ENCODE measurements at places on chromosomes 3 and 15. TPM values are rescaled to one million over a fixed set of nuclear protein-coding genes. Genes with fewer than 3 reads are reported as not detected.

- no peaks in the 10 kb centered on the region for H3K36me3 ChIP-seq
- H3K27me3 ChIP-seq = no peaks in the 10 kb centered on the region
- no peak overlapping the region for H3K27ac ChIP-seq
- no peak for DNase-seq
Measured at GRCh38 chr3:108823227-108823626, 641 bp downstream of the TRAT1 start.

Gene GOLGA8K
- not detected for polyA plus RNA-seq

Gene GOLGA8M
- polyA plus RNA-seq = not detected

Gene ATP8B4
- polyA plus RNA-seq = 0.09 TPM

Gene CGNL1
- 0.03 TPM for polyA plus RNA-seq

GRCh38 chr3:187590861-187591576 is 79.2 kb downstream of the SST start:
- no peak overlapping the region for H3K4me3 ChIP-seq
- no peaks in the 10 kb centered on the region for H3K4me1 ChIP-seq
- no peak overlapping the region for H3K27ac ChIP-seq
- H3K27me3 ChIP-seq = peaks cover 1% of the 10 kb centered on the region

DNA sequence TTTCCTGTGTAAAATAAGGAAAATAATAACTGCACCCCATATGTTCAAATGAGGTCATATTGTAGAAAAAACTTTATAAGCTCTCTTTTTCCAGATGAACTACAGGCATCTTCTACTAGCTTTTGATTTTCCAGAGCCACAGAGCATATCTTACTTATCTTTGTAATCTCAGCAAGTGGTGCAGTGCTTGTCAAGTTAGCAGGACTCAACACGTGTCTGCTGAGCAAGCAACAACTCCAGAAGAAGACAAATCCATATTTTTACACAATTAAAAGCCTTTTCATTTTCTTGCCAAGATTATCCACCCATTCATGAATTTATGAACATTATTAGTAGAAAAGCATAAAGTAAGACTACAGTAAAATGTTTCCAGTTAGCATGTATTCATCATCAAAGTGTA is 14.4 kb upstream of the TSC22D2 start:
- DNase-seq = no peak
- no peaks in the 10 kb centered on the region for H3K36me3 ChIP-seq
- H3K4me3 ChIP-seq = no peak overlapping the region
- H3K4me1 ChIP-seq = no peaks in the 10 kb centered on the region
- H3K27ac ChIP-seq = no peak overlapping the region

- no peak overlapping the region for H3K4me3 ChIP-seq
- no peaks in the 10 kb centered on the region for H3K27me3 ChIP-seq
Measured at GRCh38 chr3:66256806-66257205, 36.0 kb downstream of the SLC25A26 start.

DNA sequence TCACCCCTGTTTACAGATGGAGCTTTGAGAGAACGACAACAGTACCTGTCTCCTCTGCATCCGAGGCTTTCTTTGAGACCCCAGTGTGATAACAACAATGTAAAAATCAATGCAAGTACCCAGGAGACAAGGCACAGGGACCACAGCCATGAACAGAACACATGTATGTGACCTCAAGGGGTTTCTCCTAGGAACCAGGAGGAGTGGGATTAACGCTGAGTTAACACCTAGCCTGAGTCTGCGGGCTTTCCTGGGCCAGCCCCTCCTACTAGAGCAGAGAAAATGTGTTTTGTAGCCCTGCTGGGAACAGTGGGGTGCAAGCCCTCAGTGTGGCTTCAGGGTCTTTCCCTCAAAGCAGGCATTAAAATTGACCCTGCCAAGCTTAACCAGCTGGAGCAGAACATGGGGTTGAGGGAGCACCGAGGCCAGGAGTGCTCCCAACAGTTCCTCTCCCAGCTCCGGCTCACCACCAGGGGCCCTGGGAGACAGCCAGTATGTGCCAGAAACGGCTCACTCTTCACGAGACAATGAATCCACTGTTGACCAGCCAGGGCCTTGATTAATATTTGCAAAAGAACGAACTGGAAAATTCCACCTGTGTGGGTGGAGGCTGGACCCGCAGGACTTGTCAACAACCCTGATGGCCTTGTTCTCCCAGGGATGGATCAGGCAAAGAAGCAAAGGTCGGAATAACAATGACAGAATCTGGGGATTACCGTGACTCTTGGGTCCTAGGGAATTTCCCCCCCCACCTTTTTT is 3.6 kb downstream of the CHDH start:
- peaks cover 45% of the 10 kb centered on the region for H3K27me3 ChIP-seq
- no peak overlapping the region for H3K4me3 ChIP-seq
- no peaks in the 10 kb centered on the region for H3K4me1 ChIP-seq
- H3K36me3 ChIP-seq = no peaks in the 10 kb centered on the region

GRCh38 chr3:109685084-109686079 is 348.0 kb upstream of the DPPA4 start:
- no peaks in the 10 kb centered on the region for H3K36me3 ChIP-seq
- H3K4me3 ChIP-seq = no peak overlapping the region
- no peaks in the 10 kb centered on the region for H3K27me3 ChIP-seq
- DNase-seq = peak; percentile 99
- H3K4me1 ChIP-seq = peaks cover 5% of the 10 kb centered on the region

DNA sequence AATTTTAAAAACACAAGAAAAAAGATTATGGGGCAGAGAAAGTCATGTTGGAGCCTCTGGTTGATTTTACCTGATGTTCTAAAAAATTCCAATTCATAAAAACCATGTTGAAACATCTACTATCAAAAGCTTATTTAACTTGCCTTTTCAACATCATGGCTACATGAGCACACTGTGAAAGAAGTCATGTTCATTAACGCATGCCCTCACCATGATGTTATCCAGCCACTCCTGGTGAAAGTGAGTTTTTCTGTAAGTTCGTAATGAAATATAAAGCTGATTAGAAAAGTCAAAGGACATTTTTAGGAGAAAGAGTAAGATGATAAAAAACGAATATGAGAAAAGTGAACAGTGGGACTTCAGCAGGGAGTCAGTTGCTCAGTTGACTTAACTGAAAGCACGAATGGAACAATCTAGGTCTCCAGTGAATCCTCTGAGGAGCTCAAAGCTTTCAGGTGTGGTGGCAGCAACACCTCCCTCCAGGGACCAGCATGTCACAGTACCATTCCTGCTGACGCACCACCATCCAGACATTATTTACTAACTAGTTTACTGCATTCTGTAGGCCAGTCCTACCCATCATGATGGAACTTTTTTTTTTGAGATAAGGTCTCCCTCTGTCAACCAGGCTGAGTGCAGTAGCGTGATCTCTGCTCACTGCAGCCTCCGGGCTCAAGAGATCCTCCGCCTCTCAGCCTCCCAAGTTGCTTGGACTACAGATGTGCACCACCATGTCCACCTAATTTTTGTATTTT is 95.2 kb downstream of the MEIS2 start:
- H3K36me3 ChIP-seq = peaks cover 11% of the 10 kb centered on the region
- H3K27me3 ChIP-seq = no peaks in the 10 kb centered on the region
- no peak overlapping the region for H3K27ac ChIP-seq
- DNase-seq = no peak
- H3K4me3 ChIP-seq = no peak overlapping the region

DNA sequence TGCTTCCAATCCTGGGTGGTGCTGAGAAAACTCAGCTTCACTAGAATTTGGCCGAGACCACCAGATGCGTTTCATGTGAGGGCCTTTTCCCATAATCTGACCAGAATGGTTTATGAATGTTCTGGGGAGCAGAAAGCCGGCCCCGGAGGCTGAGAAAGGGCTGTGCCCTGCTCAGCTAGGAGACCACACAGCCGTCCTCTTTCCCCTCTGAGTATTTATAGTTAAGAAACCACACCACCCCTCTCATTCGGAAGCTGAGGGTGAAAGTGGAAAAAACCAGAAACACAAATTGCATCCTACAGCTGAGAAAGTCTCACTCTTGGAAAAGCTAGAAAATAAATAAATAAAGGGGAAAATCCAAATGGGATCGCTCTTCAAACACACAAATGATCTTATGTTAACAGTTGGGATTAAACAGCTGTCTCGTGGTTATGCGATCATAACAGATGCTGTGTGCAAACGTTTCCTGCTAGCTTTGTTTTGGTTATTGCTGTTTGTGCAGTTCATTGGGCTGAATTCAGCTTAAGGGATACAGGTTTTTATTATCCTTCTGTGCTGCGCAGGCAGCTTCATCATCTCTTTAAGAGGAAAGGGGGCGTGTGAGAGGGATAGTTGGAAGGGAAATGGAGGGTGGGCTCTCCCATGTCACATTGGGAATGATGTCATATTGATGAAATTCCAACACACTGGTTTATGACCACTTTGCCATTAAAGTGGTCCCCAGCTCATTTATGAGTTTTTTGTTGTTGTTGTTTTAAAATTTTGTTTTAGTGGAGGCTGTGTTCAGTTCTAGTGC is 1026.2 kb upstream of the NR2F2 start:
- H3K27ac ChIP-seq = peak overlapping the region; percentile 56
- H3K27me3 ChIP-seq = no peaks in the 10 kb centered on the region
- H3K4me3 ChIP-seq = no peak overlapping the region

GRCh38 chr3:142500211-142500610 is 52.4 kb upstream of the XRN1 start:
- peaks cover 4% of the 10 kb centered on the region for H3K36me3 ChIP-seq
- peak; percentile 16 for DNase-seq
- H3K4me1 ChIP-seq = peaks cover 2% of the 10 kb centered on the region
- H3K27ac ChIP-seq = no peak overlapping the region
- no peaks in the 10 kb centered on the region for H3K27me3 ChIP-seq

DNA sequence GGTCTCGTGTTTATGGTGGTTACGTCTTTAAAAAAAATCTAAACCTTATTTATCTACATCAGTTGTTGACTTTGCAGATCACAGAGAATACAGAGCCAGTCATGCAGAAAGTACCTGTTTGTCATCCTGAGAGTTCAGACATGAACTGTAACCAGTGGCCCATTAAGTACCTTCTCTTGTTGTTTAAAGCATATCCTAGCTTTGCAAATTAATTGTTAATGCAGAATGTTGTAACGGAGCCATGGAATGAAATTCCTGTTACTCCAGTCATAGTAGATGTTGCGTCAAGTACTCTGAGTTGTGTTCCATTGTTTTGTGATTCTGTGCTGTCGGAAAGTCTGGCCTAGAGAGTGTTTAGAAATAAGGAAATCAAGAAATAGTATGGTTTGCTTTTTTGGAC is 205.2 kb downstream of the RBMS3 start:
- no peak overlapping the region for H3K4me3 ChIP-seq
- peak; percentile 77 for DNase-seq
- no peaks in the 10 kb centered on the region for H3K4me1 ChIP-seq

- no peaks in the 10 kb centered on the region for H3K27me3 ChIP-seq
- H3K27ac ChIP-seq = peak overlapping the region; percentile 73
- no peak for DNase-seq
- H3K36me3 ChIP-seq = no peaks in the 10 kb centered on the region
Measured at GRCh38 chr15:66292571-66293418, 573 bp upstream of the DIS3L start.

Gene CBLB
- 10.1 TPM for polyA plus RNA-seq

- no peaks in the 10 kb centered on the region for H3K27me3 ChIP-seq
- no peaks in the 10 kb centered on the region for H3K4me1 ChIP-seq
- H3K36me3 ChIP-seq = no peaks in the 10 kb centered on the region
- H3K4me3 ChIP-seq = no peak overlapping the region
Measured at GRCh38 chr3:94686208-94686607, 623.3 kb downstream of the NSUN3 start.

- H3K4me1 ChIP-seq = peaks cover 8% of the 10 kb centered on the region
- peak; percentile 79 for DNase-seq
- H3K4me3 ChIP-seq = no peak overlapping the region
- no peak overlapping the region for H3K27ac ChIP-seq
- H3K36me3 ChIP-seq = no peaks in the 10 kb centered on the region
Measured at GRCh38 chr15:60798821-60799220, 319.9 kb upstream of the ICE2 start.

GRCh38 chr3:97350971-97351370 is 413.6 kb upstream of the ARL6 start:
- no peaks in the 10 kb centered on the region for H3K36me3 ChIP-seq
- H3K27ac ChIP-seq = no peak overlapping the region
- no peak overlapping the region for H3K4me3 ChIP-seq
- H3K4me1 ChIP-seq = no peaks in the 10 kb centered on the region
- no peaks in the 10 kb centered on the region for H3K27me3 ChIP-seq
- no peak for DNase-seq

DNA sequence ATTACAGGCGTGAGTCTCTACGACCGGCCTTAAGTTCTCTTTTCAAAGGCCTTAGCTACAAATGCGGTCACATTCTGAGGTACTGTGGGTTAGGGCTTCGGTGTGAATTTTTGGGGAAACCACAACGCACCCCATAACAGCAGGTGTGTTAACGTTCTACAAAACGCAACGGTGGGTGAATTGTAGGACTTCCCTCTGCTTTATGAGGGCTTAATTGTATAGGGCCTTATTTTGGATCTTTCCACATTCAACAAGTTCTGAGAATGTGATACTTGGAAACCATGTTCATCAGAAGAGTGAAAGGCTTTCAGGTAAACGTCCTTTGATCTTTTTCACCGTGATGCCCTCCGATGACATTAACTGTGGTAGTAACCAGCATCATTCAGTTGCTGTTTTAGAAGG is 998.6 kb upstream of the CFAP20DC start:
- DNase-seq = no peak
- H3K4me3 ChIP-seq = no peak overlapping the region
- no peaks in the 10 kb centered on the region for H3K4me1 ChIP-seq
- no peak overlapping the region for H3K27ac ChIP-seq
- no peaks in the 10 kb centered on the region for H3K36me3 ChIP-seq
- H3K27me3 ChIP-seq = no peaks in the 10 kb centered on the region

DNA sequence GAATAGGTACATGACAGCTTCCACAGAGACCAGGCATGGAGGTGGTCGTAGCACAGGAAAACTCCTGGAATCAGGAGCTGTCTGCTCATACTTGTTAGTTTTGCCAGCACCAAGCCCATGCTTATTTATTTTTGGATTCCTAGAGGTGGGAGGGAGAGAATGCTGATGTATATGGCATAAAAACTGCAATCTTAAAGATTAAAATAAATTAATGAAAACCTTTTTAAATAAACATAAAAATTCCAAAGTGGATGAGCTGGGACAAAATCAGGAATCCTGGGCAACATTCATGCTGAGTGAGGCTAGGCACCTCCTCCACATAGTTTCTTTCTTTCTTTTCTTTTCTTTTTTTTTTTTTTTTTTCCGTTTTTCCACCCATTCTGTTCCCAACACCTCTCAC is 14.3 kb upstream of the BCL6 start:
- H3K4me1 ChIP-seq = peaks cover 6% of the 10 kb centered on the region
- H3K4me3 ChIP-seq = no peak overlapping the region
- H3K27ac ChIP-seq = no peak overlapping the region
- DNase-seq = no peak
